Left ventricle myocardium inferior (tissue), 1 donor: ENCODE measurements at places on chromosomes 11 and 22. TPM values are rescaled to one million over a fixed set of nuclear protein-coding genes. Genes with fewer than 3 reads are reported as not detected.

- H3K27ac ChIP-seq = no peak overlapping the region
- H3K36me3 ChIP-seq = peaks cover 25% of the 10 kb centered on the region
- DNase-seq = no peak
- no peak overlapping the region for H3K4me3 ChIP-seq
Measured at GRCh38 chr11:45906096-45906682, 882 bp downstream of the FREY1 start.

The C11orf16 gene
- not detected for total RNA-seq

The SPTBN2 gene
- total RNA-seq = 0.77 TPM

GRCh38 chr11:9571763-9572115 is 1.7 kb upstream of the WEE1 start:
- no peak overlapping the region for H3K27ac ChIP-seq
- no peak overlapping the region for H3K4me3 ChIP-seq
- H3K36me3 ChIP-seq = no peaks in the 10 kb centered on the region
- no peaks in the 10 kb centered on the region for H3K27me3 ChIP-seq

GRCh38 chr11:46414879-46415278 is 23.3 kb upstream of the CHRM4 start:
- H3K27ac ChIP-seq = no peak overlapping the region
- H3K27me3 ChIP-seq = no peaks in the 10 kb centered on the region
- H3K36me3 ChIP-seq = peaks cover 67% of the 10 kb centered on the region
- no peak for DNase-seq
- peaks cover 3% of the 10 kb centered on the region for H3K4me1 ChIP-seq

- no peak for DNase-seq
- H3K4me1 ChIP-seq = peaks cover 24% of the 10 kb centered on the region
- H3K36me3 ChIP-seq = no peaks in the 10 kb centered on the region
Measured at GRCh38 chr11:109968299-109968698, 124.9 kb upstream of the ZC3H12C start.

The GUCY1A2 gene
- 10.2 TPM for total RNA-seq

GRCh38 chr11:109894242-109894641 is 198.9 kb upstream of the ZC3H12C start:
- no peak for DNase-seq
- H3K4me3 ChIP-seq = no peak overlapping the region
- no peak overlapping the region for H3K27ac ChIP-seq
- H3K36me3 ChIP-seq = no peaks in the 10 kb centered on the region
- no peaks in the 10 kb centered on the region for H3K27me3 ChIP-seq

The DRD4 gene
- 0.22 TPM for total RNA-seq

The MS4A15 gene
- not detected for total RNA-seq

GRCh38 chr11:96306933-96307775 is 35.8 kb downstream of the MAML2 start:
- peak overlapping the region; percentile 48 for H3K4me3 ChIP-seq
- H3K36me3 ChIP-seq = no peaks in the 10 kb centered on the region
- H3K4me1 ChIP-seq = peaks cover 89% of the 10 kb centered on the region

DNA sequence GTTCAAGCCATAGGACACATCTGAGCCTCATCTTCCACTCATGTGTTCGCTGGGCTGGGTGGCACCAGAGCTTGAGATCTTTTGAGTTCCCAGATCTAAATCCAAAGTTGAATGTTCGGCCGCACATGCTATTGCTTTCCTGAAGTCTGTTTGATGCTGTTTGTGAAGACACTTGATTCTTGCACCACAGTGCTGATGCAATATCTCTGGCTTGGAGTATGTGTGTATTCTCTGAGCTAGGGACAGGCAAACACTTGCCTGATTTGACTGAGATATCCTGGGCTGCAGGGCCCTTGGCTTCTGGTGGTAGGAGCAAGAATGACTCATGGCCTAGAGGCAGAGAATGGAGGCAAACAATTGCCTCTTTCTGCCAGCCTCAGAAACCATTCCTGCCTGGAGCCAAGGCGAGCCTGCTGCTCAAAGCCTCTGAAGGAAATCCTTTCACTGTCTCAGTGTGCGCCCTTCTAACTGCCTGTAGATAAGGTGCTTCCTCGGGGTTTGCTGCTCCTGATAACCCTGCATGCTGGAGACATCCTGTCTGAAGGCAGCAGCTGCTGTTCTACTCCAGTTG is 73.0 kb downstream of the CYB5R2 start:
- no peak for DNase-seq
- no peak overlapping the region for H3K27ac ChIP-seq
- no peaks in the 10 kb centered on the region for H3K27me3 ChIP-seq
- H3K4me3 ChIP-seq = no peak overlapping the region

DNA sequence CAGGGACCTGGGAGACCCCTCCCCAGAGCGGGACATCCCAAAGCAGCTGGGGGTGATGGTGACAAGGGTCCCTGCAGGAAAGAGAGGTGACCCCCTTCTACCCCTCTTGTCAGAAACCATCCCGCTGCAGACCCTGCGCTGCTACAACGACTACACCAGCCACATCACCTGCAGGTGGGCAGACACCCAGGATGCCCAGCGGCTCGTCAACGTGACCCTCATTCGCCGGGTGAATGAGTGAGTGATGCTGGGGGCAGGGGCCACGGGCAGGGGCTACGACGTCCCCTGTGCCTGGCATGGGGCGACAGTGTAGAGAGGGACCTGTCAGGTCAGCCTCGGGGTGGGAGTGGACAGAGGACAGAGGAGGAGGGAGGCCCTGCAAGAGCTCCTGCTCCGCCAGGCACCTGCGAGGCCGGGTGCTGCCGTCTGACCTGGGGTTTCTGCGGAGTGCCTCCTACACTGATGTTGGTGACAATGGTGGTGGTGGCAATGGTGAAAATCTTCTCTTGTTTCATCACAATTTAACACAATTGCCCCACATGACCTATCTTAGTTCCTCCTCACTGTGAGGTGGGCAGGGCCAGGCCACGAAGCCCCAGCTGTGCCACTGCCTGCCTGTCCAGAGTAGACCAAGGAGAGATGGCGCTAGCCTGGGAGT is 9.8 kb downstream of the CSF2RB start:
- H3K4me1 ChIP-seq = peaks cover 3% of the 10 kb centered on the region
- H3K27me3 ChIP-seq = peaks cover 73% of the 10 kb centered on the region
- no peak overlapping the region for H3K4me3 ChIP-seq
- no peak for DNase-seq
- no peak overlapping the region for H3K27ac ChIP-seq

The UCP3 gene
- 2.7 TPM for total RNA-seq

DNA sequence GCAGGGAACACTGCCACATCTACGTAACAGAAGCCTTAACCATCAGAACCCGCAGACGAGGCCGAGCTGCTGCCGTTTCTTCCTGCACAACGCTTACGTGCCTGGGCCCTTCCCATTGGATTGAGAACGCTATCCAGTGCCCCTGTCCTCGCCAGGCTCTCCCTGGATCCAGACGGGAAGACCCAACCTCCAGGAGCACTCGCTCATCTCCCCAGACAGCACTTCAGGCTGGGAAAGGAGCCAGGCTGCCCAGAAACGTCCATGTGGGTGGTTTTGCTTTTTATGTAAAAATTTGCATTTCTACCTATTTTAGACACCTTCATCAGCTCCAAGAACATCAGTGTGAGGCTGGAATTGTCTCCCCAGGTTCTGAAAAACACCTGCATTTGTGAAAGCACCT is 7.3 kb upstream of the CRYBB3 start:
- no peak overlapping the region for H3K27ac ChIP-seq
- DNase-seq = no peak
- H3K36me3 ChIP-seq = peaks cover 56% of the 10 kb centered on the region
- no peaks in the 10 kb centered on the region for H3K27me3 ChIP-seq

The CDON gene
- 9.9 TPM for total RNA-seq

DNA sequence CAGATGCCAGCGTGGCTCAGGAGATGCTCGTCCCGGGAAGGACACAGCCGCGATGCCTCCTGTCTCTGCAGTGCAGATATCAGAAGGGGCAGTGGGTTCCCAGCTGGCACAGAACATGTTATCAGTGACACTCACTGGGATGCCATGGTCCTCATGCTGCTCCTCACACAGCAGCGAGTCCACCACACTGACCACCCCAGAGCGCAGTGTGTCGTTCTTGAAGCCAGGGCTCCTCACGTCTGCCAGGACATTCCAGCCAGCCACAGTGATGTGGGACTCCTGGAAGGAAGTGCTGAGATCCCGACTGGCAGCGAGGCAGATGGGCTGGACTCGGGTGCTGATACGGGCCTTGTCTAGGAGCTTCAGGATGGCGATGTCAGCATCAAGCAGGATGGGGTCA is 13.1 kb upstream of the SLC1A2 start:
- peaks cover 43% of the 10 kb centered on the region for H3K27me3 ChIP-seq
- peaks cover 5% of the 10 kb centered on the region for H3K4me1 ChIP-seq
- no peak overlapping the region for H3K4me3 ChIP-seq
- no peak for DNase-seq
- H3K36me3 ChIP-seq = no peaks in the 10 kb centered on the region
